Renal cortical epithelial cell (primary cell): ENCODE measurements at places on chromosomes 3 and 15.
A peak's percentile ranks its signal among the peaks of the same experiment; 100 is the strongest.

GRCh38 chr15:66730168-66731021, 28.4 kb downstream of the SMAD6 start:
- peak; percentile 47 for DNase-seq

DNA sequence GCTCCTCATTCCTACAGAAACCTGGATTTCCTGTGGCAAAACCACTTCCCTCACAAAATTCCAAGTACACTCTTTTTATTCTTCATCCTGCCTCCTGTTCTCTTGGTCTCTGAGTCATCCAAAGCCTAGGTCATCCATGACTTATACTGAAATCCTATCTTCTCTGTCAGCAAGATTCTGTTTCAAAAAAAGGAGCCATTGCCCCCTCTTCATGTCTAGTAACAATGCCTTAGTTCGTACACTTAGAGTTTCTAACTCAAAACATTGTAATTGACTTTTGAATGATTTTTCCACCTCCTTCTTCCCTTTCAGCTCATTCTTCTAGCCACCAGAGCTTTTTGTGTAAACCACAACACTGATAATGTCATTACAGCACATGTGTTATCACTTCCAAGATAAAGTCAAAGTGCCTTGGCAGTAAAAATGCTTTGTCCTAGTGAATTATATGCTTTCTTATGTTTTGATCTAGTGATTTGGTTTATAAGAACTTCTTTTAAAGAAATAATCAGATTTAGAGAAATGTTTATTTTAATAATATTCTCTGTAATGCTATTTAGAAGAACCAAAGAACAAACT, 256.5 kb upstream of the NECTIN3 start:
- peak; percentile 90 for DNase-seq

GRCh38 chr3:14483286-14483685, 56.9 kb downstream of the GRIP2 start:
- no peak for DNase-seq

GRCh38 chr3:4207672-4208071, 95.5 kb upstream of the SETMAR start:
- no peak for DNase-seq

- DNase-seq, result peak; percentile 32
These were observed 3.9 kb downstream of the KATNBL1 start for GRCh38 chr15:34206011-34206410.

GRCh38 chr15:69825941-69826818, 271.5 kb downstream of the TLE3 start:
- no peak for DNase-seq

DNA sequence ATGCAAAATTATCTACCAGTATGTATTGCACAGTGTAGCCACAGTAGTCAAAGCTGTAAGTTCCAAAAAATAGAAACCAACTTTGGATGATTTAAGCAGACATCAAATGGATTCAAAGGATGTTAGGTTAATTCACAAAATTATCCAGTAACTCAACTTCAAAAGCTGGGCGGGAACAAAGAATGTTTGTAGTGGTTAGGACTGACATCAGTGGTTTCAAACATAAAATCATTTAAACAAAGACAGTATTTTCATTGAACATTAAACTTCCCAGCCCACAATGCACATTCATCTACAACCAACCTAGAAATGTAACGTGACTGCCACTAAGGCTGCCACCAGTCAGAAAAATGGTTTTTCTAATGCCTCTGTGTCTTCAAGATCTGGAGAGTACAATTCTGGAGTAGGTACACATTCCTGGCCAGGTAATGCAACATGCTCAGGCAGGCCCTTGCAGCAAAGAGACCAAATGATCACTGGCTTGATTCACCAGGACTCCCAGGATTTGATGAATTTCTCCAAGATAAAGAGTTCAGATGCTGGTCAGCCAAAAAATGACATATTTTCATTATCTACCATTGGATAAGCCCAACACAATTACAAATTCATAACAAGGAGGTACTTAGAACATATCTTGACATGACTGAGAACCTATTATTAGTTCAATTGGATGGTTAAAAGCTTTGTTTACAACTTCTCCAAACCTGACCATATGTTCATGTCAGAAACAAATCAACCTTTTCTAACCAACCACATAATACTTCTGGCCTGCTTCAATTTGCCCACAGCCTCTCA, 189.8 kb upstream of the CNTN4 start:
- DNase-seq, result no peak

GRCh38 chr3:52522651-52523251, 10.9 kb downstream of the NT5DC2 start:
- DNase-seq, result no peak

GRCh38 chr3:170734735-170735065, 135.3 kb downstream of the RPL22L1 start:
- DNase-seq, result no peak

DNA sequence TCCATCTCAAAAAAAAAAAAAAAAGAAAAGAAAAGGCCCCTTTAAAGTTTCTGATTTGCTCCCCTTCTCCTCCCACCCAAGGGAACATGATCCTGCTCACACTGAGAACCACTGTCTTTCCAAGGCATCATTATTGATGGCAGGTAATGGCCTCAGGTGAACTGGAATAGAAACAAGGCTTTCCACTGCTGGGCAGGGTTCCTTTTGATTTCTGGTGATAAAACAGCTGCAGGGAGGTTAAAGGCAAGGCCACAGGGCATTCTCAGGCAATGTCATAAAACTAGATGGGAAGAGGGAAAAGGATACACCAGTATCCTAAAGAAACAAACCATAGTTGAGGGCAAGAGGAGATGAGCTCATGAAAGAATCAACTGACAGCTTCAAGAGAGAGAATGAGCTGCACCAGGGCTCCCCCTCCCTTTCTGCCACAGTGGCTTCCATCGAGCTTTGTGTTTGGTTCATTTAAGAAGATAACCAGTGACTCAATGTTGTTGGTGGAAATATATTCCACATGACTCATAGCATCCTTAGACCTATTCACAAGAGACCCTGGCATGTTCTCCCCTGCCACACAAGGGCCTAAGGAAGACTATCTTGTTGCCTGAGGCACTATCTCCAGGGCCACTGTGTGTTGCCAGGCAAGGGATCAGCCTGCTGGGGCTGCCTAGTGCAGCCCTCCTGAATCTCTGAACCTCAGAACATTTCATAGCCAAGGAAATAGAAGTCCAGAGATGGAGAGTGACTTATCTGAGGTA, 86.4 kb downstream of the WDR76 start:
- DNase-seq, result peak; percentile 100

DNA sequence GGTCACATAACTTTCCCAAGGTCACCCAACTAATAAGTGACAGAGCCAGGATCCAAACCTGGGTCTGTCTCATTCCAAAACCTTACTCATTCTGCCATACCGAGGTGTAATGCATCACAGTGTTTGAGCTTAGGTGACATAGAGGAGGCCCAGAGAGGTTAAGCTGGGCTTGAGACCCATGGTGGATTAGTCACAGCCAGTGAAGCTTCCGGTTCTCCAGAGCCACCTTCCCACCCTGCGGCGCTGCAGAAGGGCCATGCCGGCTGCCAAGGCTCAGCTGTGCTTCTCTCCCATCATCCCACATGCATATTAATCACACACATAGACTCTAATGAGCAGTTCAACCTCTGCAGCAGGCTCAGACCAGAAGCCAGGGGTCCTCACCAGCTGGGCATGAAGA, 42.2 kb downstream of the SPSB4 start:
- DNase-seq, result peak; percentile 33

DNA sequence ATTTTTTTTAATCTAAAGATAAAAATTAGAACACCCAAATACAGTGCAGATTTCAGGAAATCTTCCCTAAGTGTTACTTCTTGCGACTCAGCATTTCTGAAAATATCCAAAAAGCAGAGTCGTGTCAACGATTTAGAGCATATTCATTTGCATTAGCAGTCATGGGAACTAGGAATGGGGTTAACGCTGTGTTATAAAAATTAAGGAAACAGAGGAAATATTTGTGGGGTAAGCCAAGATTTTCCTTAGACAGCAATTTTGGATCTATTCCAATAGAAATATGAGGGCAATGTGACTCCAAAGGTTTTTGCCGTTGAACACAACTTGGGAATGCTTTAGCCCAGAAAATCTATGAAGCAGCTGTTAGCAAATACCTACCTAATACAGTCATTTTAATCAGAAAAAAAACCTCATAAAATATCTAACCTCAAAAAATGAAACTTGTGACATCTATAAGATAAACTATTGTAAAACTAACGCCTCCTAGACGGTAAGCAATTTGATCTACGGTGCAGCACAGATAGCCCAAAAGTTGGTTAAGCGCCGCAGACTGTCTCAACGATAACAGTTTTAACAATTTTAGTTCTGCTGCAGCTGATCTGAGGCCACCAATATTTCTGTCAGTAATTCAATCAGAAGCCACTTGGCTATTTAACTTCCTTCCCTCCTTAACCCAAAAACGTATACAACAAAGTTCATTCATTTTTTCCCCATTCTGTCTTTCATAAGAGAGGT, 5.8 kb upstream of the ATP11B start:
- DNase-seq, result no peak

- DNase-seq, result peak; percentile 44
These were observed 514.8 kb downstream of the MECOM start for GRCh38 chr3:169148448-169149348.

- DNase-seq, result peak; percentile 75
These were observed 30.5 kb downstream of the RTP1 start for GRCh38 chr3:187227658-187228258.

GRCh38 chr15:79432345-79433275, 474 bp downstream of the MINAR1 start:
- DNase-seq, result no peak

DNA sequence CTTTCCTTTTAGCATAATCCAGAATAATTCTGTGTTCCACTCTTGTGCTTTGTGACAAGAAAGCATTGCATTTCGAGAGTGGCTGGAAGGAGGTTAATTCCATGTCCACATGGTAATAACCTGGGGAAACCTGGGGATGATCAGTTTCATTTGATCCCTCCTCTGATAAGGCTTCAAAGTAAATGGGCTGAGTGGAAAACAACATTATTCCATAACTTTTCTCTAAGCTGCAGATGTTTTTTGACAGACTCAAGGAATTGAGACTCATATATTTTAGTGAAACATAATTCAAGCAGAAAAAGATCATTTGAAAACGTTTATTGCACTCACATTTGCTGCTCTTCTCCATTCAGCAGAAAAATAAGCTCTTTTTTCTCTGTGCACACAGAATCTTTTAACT, 44.6 kb downstream of the ROBO2 start:
- no peak for DNase-seq
